Fibroblast of villous mesenchyme (primary cell): ENCODE measurements at places on chromosomes 1 and 21. TPM values are rescaled to one million over a fixed set of nuclear protein-coding genes. Genes with fewer than 3 reads are reported as not detected.

- no peak for DNase-seq
These were observed 71.7 kb downstream of the TOMM20 start for GRCh38 chr1:235056937-235057336.

- no peak for DNase-seq
These were observed 3.8 kb downstream of the MAP7D1 start for GRCh38 chr1:36159614-36160387.

Gene PTPRU
- total RNA-seq: 5.5 and 6.9 TPM in 2 replicates

Gene FAM167B
- 0.97 and 5.2 TPM in 2 replicates for total RNA-seq
